ENCODE measurements at places on chromosomes 6 and 20.

- DNase-seq = peak; percentile 43
Observed at GRCh38 chr6:16338577-16339264, 100.3 kb downstream of the GMPR start.

DNA sequence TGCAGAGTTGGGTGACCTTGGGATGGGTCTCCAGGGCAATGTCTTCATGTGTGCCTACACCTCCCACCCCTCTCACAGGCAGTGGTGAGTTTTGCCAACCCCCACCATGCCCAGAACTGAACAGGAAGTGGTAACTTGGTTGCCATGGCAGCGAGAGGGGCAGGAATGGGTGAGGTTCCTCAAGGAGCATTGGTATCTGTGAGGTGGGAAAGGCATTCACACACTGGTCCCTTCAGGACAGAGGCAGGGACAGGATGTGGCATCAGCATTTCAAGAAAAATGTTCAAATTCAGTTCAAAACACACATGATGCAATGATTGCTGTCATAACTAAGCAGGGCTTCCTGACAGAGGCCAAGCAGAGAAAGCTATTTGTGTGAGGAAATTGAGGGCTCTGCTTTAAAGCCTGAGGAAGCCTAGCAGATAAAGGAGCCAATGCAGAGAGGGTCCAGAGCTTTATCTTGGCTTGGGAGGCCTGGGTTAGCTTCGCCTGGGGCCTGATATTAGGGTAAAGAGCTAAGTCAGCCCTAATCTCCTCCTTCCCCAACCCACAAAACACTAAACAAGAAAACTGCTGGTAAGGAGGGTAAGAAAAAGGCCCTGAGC is 551 bp downstream of the TREML2 start:
- DNase-seq = no peak

DNA sequence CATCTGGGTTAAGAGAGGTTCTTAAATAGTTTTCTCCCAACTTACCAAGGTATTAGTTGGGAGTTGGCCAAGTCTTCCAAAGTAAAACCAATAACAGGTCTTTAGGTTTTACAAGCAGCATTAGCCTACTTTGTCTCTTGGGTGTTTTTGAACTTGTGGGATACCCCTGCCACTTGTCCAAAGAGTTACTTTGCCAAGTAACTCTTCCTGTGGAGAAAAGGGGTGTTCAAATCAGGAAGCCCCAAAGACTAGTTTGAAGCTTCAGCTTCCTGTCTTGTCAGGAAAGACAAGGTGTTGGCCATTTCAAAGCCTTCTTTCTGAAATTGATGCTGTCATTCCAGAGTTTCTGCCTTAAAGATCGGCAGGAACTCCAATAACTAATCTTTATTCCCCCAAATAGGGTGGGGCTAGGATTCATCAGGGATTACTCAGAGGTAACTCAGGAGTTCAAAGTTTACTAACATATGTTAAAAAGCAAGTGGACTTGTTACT is 822 bp downstream of the RAB22A start:
- DNase-seq = peak; percentile 59

DNA sequence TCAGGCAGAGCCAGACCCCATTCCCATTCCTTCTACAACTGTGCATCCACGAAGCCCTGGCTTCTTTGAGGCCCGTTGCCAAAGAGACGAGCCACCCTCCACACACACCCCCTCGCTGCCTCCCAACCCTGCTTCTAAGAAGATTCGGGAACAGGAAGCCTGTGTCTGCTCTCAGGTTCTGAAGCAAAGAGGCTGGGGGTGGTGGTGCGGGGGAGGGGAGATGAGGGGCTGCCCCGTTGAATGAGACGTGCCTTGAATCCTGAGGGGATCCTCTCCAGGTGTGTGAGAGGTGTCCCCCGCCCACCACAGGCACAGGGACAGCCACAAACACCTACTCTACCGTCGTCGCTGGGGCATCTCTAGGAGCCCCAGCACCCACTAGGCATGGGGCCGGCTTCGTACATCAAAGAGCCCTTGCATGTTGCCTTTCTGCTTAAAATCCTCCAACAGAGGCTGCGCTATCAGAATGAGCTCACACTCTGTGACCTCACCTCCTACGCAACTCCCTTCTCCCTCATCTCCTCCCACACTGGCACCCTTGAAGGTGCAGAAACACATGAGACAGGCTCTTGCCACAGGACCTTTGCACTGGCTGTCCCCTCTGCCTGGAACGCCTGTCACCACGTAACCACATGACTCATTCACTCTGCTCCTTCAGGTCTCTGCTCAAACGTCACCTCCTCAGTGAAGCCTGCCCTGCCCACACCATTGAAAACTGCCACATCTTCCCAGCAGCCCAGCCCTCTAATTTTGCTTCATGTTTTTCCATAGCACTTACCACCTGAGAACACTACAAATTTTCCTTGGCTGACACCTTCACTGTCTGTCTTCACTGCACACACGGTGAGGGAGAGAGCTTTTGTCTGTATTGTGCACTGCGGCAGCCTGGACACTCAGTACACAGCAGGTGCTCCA is 58.5 kb downstream of the PREX1 start:
- no peak for DNase-seq

- DNase-seq = no peak
Observed at GRCh38 chr6:100459592-100460184, 5.0 kb downstream of the SIM1 start.

GRCh38 chr6:108565091-108565766 is 4.5 kb downstream of the FOXO3 start:
- no peak for DNase-seq

DNA sequence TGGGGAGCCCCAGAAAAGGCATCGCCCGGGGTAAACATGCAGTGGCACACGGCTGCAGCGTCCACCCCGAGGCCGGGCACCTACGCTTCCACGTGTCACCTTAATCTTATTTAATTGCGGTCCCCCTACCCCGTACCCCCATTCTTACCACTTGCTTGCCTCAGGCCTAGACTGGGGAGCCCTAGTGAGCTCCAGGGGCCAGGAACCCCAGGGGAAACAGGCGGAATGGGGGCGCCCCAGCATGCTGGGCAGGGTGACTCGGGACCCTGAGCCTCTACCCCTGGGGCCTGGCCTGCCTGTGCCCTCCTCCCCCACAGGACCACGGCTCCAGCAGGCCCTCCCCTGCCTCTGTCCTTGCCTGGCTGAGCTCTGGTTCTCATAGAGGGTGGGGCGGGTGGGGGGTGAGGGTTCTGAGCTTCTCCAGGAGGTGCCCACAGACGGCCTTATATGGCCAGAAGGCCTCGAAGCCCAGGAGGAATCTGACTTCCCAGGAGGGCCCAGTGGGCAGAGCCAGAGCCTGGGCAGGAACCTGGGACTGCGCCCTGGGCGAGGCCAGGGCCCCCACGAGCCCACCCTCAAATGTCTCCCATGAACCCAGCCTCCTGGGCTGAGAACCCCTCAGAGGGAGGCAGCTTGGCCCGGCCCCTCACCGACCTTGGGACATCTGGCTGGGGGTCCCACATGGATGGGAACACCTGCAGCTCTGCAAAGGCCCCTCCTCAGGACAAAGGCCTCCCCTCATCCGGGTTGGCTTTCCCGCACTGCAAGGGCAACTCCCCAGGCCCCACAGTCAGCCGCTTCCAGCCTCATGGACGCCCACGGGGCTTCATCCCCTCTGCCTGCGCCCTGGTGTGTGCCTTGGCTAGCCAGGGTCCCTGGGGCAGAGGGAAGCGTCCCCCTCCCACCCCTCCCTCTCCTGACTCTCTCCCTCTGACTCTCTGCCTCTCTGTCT is 5.2 kb upstream of the LAMA5 start:
- DNase-seq = no peak

Measured in LoVo (cell line).